Putamen (tissue), 1 donor: ENCODE measurements at places on chromosomes 4 and X.
A peak's percentile ranks its signal among the peaks of the same experiment; 100 is the strongest.

DNA sequence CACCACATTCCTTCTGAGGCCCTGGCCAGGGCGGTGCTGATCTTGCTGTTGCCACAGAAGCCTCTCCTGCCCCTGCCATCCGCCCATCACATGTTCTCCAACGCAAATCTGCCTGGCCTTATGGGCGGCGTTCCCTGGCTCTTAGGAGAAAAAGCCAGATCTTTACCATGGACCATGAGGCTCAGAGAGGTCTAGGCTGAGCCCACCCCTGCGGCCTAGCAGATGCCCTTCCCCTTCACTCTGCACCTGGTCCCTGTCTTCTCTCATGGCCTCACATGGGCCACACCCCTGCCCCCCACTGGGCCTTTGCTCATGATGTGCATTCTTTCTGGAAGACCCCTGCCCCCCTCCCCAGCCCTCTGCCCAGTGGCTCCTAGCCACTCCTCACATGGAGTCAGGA lies 78.5 kb downstream of the CRMP1 start:
- DNase-seq, result no peak

DNA sequence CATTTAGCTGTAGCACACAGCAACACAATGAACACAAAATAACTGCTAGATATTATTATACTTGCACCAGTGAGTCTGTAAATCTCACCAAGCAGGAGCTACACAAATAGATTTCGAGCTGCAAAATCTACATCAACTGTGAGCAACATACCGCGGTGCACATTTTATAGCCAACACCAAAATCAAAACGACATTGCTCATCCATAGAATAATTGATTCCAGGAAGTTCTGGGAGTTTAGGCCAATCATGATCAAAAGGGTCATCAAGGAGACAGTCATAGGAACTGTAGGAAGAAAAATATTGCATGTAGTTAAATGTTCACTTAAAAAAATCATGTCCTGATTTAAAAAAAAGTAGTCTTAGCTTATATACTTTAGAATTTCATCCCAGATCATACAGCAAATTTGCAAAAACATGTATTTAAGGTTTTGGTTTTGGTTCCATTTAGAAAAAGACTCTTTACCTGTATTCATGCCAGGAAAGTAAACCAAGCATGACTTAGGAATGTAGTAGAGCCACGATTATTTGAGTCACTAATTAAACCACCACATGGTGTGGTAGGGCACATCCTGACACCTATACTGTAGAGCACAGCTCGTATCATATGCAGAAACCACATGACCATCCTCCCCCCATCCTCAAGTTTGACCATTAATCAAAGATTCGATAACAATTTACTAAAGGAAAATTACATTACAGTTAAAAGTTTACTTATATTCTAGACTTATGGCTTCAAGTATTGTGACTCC lies 250.4 kb downstream of the ADAMTS3 start:
- DNase-seq, result no peak

DNA sequence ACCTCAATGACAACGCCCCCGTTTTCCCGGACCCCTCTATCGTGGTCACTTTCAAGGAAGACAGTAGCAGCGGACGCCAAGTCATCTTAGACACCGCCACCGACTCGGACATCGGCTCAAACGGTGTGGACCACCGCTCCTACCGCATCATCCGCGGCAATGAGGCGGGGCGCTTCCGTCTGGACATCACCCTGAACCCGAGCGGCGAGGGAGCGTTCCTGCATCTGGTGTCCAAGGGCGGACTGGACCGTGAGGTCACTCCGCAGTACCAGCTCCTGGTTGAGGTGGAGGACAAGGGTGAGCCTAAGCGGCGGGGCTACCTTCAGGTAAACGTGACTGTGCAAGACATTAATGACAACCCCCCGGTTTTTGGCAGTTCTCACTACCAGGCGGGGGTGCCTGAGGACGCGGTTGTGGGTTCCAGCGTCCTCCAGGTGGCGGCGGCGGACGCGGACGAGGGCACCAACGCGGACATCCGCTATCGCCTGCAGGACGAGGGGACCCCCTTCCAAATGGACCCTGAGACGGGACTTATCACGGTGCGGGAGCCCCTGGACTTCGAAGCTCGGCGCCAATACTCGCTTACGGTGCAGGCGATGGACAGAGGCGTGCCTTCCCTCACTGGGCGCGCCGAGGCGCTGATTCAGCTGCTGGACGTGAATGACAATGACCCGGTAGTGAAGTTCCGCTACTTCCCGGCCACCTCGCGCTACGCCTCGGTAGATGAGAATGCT lies 2.2 kb downstream of the FAT4 start:
- DNase-seq, result no peak

- no peak for DNase-seq
Measured at GRCh38 chr4:95386410-95386809, 162.4 kb downstream of the UNC5C start.

DNA sequence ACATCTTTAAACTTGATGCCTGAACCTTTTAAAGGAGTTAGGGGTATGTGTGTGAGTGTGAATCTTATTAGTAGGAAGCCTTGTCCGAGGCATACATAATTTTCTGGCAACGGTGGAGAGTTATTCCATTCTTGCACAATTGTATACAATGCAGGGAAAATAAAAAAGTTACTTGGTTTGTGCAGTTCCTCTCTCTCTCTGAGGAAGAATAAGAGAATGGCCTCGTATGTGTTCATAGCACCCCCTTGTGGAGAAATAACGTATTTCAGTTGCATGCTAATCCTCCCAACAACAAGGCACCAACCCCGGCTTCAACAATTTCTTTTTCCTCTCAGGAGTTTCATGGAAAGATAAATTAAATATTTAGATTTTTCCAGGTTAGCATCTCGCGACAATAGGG lies 33.7 kb upstream of the FGF13 start:
- DNase-seq, result peak; percentile 22

- DNase-seq, result no peak
Measured at GRCh38 chr4:141391293-141391692, 170.6 kb downstream of the ZNF330 start.

- no peak for DNase-seq
Measured at GRCh38 chr4:185638548-185639301, 103.4 kb upstream of the PDLIM3 start.
